ENCODE measurements at places on chromosomes 1 and 21.

- no peak for DNase-seq
Measured at GRCh38 chr1:197995408-197996258, 78.5 kb downstream of the LHX9 start.

- DNase-seq: no peak
Measured at GRCh38 chr1:232722626-232723025, 82.6 kb upstream of the MAP10 start.

DNA sequence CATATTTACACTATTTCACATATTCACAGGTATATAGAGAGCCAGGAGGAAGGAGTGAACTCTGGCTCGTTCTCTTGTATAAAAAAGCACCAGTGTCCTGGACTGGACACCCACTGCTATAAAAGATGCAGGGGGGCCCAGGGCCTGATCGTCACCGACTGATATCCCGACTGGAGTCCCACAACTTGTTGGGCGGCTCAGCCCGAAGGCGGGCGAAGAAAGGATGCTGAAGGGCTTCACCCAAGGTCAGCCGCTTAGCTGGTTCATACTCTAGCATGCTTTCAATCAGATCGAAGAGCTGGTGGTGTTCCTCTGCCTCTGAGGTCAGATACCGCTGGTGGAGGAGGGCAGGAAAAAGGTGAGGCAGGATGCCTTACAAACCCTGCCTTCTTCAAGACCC lies 907 bp upstream of the SCAMP3 start:
- no peak for DNase-seq

- DNase-seq: no peak
Measured at GRCh38 chr1:68051475-68051874, 1.0 kb upstream of the DIRAS3 start.

DNA sequence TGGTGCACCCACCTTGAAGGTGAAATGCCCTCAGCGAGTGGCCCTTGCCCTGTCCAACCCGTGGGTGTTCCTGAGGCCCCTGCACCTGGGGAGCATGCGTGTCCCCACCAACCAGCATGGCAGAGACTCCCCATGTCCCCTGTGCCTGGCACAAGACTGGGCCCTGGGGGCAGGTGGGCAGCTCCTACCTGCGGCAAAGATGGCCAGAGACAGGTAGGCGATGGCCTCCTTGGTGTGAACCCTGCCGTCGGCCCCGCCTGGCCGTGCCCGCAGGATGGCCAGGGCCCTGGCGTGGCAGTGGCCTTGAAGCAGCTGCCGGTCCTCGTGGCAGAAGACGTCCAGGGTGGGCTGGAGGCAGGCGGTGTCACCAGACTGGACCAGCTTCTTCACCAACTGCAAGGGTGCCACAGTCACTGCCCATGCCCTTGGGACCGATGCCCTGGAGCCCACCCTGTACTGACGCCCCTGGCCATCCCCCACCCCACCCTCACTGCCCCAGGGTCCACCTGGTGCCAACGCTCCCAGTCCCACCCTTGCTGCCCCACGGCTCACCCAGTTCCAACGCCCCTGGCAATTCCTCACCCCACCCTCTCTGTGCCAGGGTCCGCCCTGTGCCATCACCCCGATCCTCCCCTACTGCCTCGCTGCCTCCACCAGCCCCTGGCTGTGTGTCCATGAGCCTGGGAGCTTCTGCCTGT lies 15.7 kb downstream of the TTC34 start:
- no peak for DNase-seq

DNA sequence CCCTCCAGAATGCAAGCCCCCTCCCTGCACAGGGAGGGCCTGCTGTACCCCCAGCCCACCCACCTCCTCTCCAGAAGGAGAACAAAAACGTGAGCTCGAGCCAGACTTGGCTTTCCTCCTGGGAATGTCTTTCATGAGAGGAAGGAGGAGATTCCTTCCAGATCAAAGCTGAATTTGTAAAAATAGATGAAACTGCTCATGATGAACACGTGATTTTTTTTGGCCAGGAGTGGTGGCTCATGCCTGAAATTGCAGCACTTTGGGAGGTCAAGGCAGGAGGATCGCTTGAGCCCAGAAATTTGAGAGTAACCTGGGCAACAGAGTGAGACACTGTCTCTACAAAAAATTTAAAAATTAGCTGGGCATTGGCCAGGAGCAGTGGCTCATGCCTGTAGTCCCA lies 21.8 kb downstream of the GPR157 start:
- DNase-seq: no peak

- DNase-seq: no peak
Measured at GRCh38 chr1:225155555-225155954, 226.1 kb downstream of the DNAH14 start.

DNA sequence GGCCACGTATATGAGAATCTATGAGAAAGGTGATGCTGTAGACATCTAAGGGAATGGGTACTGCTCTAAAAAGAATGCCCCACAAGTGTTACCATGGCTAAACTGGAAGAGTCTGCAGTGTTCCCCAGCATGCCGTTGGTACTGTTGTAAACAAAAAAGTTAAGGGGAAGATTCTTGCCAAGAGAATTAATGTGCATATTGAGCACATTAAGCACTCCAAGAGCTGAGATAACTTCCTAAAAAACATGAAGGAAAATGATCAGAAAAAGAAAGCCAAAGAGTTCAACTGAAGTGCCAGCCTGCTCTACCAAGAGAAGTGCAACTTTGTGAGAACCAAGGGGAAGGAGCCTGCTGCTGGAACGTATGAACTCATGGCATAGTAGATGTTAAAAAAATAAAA lies 40.8 kb downstream of the PLPP3 start:
- no peak for DNase-seq

GRCh38 chr1:204971517-204972336 lies 71.3 kb upstream of the CNTN2 start:
- DNase-seq: no peak

DNA sequence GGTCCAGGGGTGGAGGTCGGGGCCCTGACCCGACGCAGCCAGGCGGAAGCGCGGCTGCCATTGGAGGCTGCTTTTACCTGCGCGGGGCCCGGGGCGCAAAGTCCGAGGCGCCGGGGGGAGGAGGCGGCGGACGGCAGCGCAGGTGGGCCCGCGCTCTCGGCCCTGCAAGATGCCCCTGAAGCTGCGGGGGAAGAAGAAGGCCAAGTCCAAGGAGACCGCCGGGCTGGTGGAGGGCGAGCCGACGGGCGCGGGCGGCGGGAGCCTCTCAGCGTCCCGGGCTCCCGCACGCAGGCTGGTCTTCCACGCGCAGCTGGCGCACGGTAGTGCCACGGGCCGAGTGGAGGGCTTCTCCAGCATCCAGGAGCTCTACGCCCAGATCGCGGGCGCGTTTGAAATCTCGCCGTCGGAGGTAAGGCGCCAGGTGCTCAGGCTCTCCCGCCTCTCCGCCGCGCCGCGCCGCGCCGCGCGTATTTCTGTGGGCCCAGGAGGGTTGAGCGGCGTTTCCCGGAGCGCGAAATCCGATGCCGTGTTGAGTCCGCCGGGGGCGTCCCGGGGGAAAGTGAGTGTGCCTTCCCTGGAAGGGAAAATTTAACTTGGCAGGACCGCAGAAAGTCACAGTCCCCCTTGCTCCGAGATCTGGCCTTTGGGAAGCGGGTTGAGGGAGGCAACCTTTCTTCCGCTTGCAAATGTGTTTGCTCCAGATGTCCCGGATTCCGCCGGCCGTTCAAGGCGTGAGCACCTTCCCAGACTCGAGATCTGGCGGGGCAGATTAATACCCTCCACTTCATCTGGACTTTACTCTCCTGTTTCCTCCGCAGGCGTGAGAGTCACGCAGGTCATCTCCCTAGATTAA lies at the start of gene GIPC2:
Gene GIPC2 (plus strand): TSS at position 41 of the 853 bp plus-strand sequence. CDS start 129 bp downstream, at position 170.
- peak; percentile 58 for DNase-seq

- peak; percentile 54 for DNase-seq
Measured at GRCh38 chr21:25563361-25564116, 43.7 kb downstream of the MRPL39 start.

DNA sequence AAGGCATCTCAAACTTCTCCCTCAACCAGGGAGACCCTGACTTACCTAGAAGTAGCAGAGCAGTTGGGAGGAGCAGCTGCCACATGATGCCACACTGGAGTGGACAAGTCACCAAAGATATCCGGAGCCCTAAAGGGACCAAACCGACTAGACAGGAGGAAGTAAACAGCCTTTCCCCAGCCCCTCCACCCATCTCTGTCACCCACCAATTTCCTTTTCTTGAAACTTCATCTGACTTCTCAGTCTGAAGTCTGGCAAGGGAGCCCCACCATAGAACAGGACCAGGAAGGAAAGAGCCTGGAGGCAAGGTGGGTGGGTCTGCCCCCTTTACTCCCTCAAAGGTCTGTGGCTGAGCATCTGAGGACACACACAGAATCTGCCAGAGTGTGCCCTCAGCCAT lies at the start of gene FCGR3A:
Gene FCGR3A (minus strand): TSS at position 167 of the 400 bp plus-strand sequence. CDS start 82 bp downstream, at position 85.
- no peak for DNase-seq

GRCh38 chr1:162914601-162915000 lies 53.6 kb upstream of the CCDC190 start:
- DNase-seq: no peak

DNA sequence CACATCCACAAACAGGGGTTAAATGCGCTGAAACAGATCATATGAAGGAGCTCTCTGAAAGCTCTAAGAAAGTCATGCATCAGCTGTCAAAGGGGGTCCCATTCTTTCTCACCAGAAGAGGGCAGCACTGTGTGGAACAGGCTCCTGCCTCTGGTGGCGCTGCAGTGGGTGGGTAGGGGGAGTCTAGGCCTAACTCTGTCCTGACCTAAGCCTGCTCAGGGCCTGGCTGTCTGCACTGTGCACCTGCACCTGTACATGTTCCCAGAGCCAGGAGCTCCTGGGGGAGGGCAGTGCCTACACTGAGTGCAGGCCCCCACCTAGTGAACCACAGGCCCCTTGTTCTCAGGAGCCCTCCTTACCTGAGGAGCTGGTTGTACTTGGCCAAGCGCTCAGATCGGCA lies 16.0 kb downstream of the ENO1 start:
- peak; percentile 56 for DNase-seq

- peak; percentile 77 for DNase-seq
Measured at GRCh38 chr1:198699167-198700015, 60.6 kb downstream of the PTPRC start.

GRCh38 chr1:208131621-208132286 lies 112.4 kb downstream of the PLXNA2 start:
- no peak for DNase-seq

GRCh38 chr1:152967201-152967600 lies 3.2 kb upstream of the SPRR4 start:
- no peak for DNase-seq

- no peak for DNase-seq
Measured at GRCh38 chr1:235951661-235952060, 85.0 kb upstream of the LYST start.

- no peak for DNase-seq
Measured at GRCh38 chr1:107434361-107434693, 293.5 kb downstream of the NTNG1 start.

DNA sequence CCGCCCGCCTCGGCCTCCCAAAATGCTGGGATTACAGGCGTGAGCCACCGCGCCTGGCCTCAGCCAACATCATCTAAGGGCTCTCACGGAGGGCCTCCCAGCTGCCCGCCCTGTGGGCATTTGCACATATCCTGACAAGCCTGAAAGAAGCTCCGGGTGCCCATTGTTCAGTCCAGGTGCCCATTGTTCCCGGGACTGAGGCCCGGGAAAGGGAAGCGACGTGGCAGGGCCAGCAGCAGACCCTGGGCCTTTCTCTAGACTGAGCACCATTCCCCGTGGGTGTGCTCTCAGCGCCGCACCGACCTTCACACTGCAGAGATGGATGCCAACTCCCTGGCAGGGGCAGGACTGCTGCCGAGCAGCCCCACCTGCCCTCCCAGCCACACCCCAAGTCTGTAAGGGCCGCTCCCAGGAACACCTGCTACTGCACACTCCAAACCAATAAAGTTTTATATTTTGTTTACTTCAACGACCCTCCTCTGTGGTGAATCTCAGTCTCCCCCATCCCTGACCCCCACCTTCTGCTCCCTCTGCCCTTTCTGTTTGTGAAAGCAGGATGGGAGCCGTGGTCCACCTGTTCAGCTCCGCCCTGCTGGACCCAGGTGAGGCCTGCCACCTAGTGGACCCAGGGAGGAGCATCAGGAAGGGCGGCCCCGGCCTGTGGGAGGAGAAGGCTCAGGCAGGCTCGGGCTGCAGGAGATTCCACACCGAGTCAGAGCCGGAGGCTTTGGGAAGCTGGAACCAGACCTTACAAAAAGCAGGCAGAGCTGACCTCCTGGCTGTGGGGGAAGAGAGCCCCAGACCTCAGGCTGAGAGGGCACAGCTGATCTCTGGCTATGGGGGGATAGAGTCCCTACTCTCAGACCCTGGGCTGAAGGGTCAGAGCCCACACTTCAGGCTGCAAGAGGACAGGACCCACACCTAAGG lies 1.1 kb upstream of the TMEM82 start:
- peak; percentile 77 for DNase-seq

DNA sequence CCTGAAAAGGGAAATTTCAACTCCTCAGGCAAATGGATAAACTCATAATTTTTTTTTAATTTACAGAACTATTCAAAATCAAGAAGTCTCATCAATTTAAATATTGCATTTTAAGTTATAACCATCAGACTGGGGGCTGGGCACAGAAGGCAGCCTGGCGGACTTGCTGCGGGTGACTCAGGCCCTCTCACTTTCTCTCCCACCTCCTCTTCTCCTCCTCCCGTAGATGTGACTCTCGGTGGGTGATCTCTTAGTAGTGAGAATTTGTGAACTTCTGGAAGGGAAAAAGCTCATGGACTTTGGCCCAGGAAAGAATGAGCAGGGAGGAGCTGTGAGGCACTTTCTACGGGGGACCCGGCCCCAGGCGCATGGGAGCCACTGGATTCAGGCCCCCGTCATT lies 32.9 kb downstream of the CLIC6 start:
- no peak for DNase-seq

GRCh38 chr1:28139025-28139712 lies 37.3 kb downstream of the PTAFR start:
- DNase-seq: no peak

DNA sequence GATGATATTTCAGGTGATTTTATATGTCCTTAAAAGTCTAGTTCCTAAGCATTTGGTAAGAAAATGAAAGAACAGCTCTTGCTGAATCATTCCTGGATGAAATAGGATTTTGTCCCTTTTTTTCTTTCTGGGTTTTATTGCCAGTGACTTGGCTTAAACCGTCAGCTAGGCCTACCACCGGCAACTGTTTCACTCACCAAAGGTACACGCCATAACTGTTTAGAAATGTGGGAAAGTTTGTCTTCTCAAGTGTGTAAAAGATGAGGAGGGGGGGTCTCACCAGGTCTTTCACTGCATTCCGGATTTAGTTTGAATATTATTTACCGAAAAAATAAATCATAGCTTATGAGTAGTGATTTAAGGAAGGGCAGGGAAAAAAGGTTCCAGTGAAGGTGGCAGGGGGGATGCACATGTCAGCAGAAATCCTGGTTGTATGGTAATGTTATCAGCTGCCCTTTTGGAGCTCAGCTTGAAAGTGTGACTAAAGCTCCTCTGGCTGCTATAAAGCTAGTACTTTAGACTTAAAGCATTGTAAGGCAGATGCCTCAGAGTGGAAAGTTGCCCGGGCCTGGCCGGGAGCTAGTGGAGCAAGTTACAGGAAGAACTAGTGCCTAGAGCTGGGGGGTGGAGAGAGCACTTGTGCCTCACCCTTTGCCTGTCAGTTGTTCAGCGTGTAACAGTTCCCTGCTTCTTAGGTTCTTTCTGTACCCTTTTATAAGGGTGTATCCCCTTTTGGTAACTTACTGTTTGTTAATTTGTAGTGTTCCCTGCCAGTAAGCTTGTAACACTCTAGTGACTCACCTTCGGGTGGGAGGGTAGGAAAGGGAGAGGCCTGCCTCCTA lies 3.1 kb downstream of the ATP1A1 start:
- DNase-seq: peak; percentile 64

- DNase-seq: no peak
Measured at GRCh38 chr1:90027281-90027680, 32.4 kb downstream of the ZNF326 start.

GRCh38 chr1:177669161-177669560 lies 300.7 kb downstream of the SEC16B start:
- no peak for DNase-seq

GRCh38 chr1:17400725-17401341 lies 28.8 kb downstream of the PADI6 start:
- no peak for DNase-seq
